ENCODE measurements at places on chromosomes 4 and X. TPM values are rescaled to one million over a fixed set of nuclear protein-coding genes. Genes with fewer than 3 reads are reported as not detected.

DNA sequence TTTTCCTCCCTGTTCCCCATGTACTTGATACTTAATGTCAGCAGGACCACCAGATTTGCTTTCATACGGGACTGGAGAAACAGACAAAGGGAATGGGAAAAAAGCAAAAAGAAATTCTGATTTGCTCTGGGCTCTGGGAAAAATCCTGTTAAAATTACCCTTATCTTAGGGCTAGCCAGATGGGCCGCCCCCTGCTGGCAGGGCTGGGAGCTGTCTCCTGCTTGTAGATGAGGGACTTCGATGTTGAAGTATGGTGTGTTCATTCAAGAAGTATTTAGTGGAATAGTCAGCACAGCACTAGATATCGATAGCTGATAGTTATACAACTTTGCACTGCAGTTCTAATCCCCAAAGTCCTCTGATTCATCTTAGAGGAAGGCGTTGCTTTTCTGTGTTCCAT is 45.8 kb downstream of the BCORL1 start:
- H3K27ac ChIP-seq, result no peak overlapping the region
- no peak overlapping the region for H3K4me3 ChIP-seq
- DNase-seq, result peak; percentile 51
- peaks cover 3% of the 10 kb centered on the region for H3K36me3 ChIP-seq
- H3K27me3 ChIP-seq, result no peaks in the 10 kb centered on the region

DNA sequence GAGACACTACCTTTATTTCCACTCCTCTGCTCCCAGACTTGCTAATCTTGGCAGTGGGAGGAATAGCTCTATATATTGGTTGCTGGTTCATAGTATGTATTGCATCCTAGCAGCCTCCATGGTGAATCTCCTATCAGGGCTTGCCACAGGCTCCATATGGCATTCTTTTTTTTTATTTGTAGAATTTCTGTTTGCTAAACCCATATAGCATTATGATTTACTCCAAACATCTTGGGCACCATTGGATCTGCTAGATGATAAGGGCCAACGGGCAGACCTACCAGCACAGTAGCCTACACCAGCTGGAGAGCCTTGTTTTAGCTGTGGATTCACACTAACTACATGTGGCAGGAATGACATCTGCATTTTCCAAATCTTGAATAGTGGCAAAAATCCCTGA is 6.9 kb downstream of the SMIM10 start:
- no peaks in the 10 kb centered on the region for H3K4me1 ChIP-seq
- DNase-seq, result no peak
- no peak overlapping the region for H3K4me3 ChIP-seq
- H3K27ac ChIP-seq, result no peak overlapping the region

GRCh38 chrX:49257074-49257790 is 7.3 kb downstream of the FOXP3 start:
- peaks cover 7% of the 10 kb centered on the region for H3K36me3 ChIP-seq
- H3K4me3 ChIP-seq, result no peak overlapping the region
- DNase-seq, result no peak
- no peaks in the 10 kb centered on the region for H3K27me3 ChIP-seq
- H3K4me1 ChIP-seq, result peaks cover 29% of the 10 kb centered on the region

DNA sequence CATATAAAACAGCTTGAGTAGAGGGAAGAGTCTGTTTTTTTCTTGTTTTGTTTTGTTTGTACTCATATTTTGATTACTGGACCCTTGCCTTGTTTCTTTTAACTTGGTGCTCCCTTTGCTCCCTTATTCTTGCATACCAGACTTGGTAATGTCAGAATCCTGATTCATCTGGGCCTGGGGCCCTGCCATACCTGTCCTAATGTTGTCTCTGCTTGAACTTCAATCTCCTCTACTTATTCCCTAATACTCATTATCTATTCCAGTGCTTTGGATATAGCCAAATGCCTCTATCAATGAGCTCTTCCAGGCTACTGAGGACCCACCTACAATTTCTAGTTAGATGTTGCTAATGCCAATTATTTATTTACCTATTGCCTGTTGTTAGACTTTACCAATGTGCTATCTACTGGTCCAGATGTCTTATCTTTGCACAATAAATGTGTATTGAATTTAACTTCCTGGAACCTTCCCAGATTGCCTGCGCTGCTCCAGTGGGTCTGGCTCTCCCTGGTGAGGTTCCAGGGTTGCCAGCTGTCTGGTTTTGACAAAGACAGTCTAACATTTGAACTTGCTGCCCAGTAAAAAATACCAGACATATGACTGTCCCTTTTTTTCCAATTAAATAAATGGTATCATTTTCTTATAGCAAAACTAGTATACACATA is 64.4 kb upstream of the ACSL4 start:
- H3K27me3 ChIP-seq, result peaks cover 1% of the 10 kb centered on the region
- DNase-seq, result no peak
- H3K4me1 ChIP-seq, result no peaks in the 10 kb centered on the region

GRCh38 chr4:44983083-44983482 is 256.7 kb upstream of the GNPDA2 start:
- H3K4me1 ChIP-seq, result no peaks in the 10 kb centered on the region
- no peak overlapping the region for H3K27ac ChIP-seq
- no peak overlapping the region for H3K4me3 ChIP-seq
- H3K36me3 ChIP-seq, result no peaks in the 10 kb centered on the region

DNA sequence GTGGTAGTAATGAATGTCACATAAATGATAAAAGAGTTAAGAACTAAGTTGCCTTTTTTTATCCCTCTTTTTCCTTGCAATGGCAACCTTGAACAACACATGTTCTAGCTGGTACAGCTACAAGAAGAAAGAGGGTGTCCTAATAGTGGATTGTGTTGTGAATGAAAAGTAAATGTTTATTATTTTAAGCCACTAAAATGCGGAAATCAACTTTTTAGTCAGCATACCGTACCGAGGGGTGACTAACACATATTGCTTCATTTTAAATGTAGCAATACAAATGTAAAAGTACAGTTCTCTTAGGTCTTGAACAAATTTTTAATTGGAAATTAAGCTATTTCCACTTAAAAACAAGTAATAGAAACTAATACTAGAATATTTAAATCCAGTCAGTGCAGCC is 17.7 kb upstream of the AP1AR start:
- H3K27ac ChIP-seq, result no peak overlapping the region
- DNase-seq, result no peak
- H3K4me1 ChIP-seq, result peaks cover 5% of the 10 kb centered on the region
- H3K4me3 ChIP-seq, result no peak overlapping the region
- peaks cover 2% of the 10 kb centered on the region for H3K27me3 ChIP-seq

GRCh38 chr4:102469806-102470205 is 31.4 kb upstream of the NFKB1 start:
- H3K4me3 ChIP-seq, result no peak overlapping the region
- no peak for DNase-seq
- H3K4me1 ChIP-seq, result peaks cover 33% of the 10 kb centered on the region
- peaks cover 4% of the 10 kb centered on the region for H3K36me3 ChIP-seq

GRCh38 chr4:97548943-97549583 is 594.2 kb downstream of the STPG2 start:
- no peaks in the 10 kb centered on the region for H3K4me1 ChIP-seq
- no peaks in the 10 kb centered on the region for H3K27me3 ChIP-seq
- no peak overlapping the region for H3K27ac ChIP-seq
- H3K36me3 ChIP-seq, result no peaks in the 10 kb centered on the region
- no peak for DNase-seq

DNA sequence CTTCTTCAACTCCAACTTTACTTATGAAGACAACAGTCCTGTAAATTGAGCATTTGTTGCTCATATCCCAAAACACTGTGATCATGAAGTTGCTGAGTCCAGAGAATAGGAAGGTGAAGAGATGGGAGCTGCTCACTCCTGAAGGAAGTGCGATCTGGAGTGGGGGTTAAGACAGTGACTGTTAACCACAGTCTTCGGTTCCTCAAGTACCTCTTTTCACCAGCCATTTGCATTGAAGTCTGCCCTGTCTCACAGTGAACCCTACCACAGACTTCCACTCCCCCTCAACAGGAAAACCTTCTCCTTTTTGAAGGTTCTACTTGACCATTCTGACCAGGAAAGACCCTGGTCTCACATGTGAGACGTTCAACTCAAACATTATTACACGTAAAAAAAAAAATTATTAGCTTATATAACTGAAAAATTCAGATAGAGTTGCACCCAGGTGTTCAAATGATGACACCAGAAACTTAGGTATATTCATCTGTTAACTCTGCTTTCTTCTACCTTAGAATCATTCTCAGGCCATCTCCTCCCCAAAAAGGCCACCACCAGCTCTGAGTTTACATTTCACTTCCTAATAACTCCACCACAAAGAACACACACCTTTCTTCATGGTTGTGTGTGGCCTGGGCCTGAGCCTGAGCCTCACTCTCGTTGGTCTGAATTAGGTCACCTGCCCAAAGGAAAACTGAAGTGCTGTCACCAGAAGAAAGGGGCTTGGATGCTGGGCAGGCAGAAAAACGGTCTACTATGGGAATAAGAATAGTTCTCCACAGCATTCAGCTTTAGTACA is 199.2 kb downstream of the DCTD start:
- no peaks in the 10 kb centered on the region for H3K36me3 ChIP-seq
- no peak overlapping the region for H3K27ac ChIP-seq
- no peak overlapping the region for H3K4me3 ChIP-seq
- DNase-seq, result no peak

DNA sequence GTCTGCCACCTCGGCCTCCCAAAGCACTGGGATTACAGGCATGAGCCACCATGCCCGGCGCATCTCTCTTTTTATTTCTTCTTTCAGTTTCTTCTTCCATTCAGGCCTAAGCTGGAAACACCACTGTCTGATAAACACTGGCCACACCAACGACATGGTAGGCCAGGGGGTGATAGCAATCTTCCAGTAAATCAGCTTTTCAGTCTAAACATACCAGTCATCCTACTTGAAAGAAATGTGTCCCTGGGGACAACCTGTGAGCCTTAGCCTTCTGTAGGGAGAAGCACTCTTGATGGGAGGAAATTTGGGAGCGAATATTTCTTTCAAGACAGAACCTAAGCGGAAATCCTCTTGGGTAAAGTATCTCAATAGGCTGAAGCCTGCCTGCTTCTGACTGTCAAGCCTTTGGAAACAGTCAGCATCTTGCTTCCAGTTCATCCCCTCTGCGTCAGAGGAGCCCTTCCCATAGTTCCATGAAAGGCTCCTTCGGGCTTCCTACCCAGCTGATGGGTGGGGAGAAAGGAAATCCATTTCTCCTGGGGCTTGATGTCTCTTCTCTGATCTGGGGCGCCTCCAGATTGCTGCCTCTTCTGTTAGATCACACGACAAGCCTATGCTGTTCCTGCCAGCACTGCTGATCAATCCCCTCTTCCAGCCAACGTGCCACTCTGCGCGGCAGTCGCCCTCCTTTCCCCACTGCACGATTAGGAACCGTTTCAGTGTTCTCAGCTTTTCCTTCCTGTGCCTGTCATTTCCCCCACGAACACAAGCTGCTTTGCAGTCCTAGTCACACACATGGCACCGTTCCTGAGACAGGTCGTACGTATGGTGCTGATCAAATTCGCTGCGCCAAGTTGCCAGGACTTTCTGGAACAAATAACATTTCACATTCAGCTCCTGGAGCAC is 49.5 kb upstream of the CBR4 start:
- H3K36me3 ChIP-seq, result no peaks in the 10 kb centered on the region
- no peaks in the 10 kb centered on the region for H3K27me3 ChIP-seq
- no peak for DNase-seq
- no peaks in the 10 kb centered on the region for H3K4me1 ChIP-seq
- no peak overlapping the region for H3K4me3 ChIP-seq

DNA sequence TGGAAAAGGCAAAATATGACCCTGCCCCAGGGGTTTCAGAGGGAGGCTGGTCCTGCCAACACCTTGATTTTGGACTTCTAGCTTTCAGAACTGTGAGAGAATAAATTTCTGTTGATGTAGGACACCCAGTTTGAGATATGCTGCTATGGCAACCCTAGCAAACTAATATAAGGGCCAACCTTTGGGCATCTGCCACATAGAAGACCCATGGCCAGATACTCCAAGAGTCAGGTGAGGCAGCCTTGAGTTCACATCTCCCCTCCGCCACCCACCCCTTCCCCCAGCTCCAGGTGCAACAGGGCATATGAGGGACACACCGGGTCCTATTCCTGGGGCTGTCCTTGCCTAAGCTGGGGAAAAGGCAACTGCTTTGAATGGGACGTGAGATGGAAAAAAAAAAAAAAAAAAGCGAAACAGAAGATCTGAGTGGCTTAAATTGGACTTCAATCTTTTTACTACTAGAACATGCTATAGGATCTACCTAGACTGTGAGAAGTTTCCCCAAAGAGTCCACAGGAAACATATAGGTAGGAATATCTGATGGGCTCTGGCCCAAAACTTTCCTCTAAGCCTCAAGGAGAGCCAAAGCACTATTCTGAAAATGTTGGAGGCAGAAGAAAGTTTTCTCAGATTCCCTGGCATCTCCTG is 56.5 kb upstream of the PROM1 start:
- H3K27ac ChIP-seq, result no peak overlapping the region
- peaks cover 4% of the 10 kb centered on the region for H3K27me3 ChIP-seq
- H3K36me3 ChIP-seq, result no peaks in the 10 kb centered on the region

DNA sequence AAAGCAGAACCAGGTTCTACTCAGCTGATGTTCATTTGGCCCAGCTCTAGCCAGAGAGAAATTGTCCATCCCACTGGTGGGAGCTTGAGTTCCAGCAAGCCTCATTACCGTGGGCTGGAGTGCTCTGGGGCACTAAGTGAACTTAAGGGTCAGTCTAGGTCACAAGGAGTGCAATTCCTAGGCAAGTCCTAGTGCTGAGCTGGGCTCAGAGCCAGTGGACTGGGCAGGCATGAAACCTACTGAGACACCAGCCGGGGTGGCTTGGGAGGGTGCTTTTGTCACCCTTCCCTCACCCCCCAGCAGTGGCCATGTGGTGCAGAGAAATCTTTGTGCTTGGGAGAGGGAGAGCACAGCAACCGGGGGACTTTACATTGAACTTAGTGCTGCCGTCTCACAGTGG is 39.4 kb downstream of the GSX2 start:
- no peak overlapping the region for H3K27ac ChIP-seq
- H3K4me3 ChIP-seq, result no peak overlapping the region
- DNase-seq, result no peak
- H3K4me1 ChIP-seq, result no peaks in the 10 kb centered on the region

- no peak overlapping the region for H3K4me3 ChIP-seq
- no peaks in the 10 kb centered on the region for H3K27me3 ChIP-seq
- H3K36me3 ChIP-seq, result no peaks in the 10 kb centered on the region
- no peak for DNase-seq
- H3K4me1 ChIP-seq, result peaks cover 3% of the 10 kb centered on the region
- H3K27ac ChIP-seq, result no peak overlapping the region
These were observed 25.3 kb upstream of the SOD3 start for GRCh38 chr4:24770032-24770584.

DNA sequence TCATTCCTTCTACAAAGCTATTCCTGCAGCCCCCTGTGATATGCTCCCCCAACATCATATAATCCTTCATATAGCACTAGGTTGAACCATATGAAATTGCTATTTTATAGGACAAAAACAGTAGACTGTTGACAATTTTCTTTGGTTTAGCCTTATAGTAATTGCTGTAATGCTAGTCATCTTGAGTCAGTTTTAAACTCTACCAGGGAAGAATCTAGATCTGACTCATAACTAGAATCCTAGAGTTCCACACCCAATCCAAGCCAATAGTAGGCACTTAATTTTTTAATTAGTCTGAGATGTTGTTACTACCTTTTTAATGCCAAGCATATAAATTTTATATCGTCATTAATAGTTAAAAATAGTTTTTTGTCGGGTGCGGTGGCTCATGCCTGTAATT is 136.8 kb downstream of the CHRNA9 start:
- H3K27ac ChIP-seq, result no peak overlapping the region
- no peak overlapping the region for H3K4me3 ChIP-seq
- no peak for DNase-seq
- H3K27me3 ChIP-seq, result peaks cover 4% of the 10 kb centered on the region

The BBS7 gene
- 16.3 TPM for total RNA-seq

The ART3 gene
- total RNA-seq, result not detected

The RNF150 gene
- not detected for total RNA-seq

The BTK gene
- total RNA-seq, result not detected

The ABLIM2 gene
- total RNA-seq, result 0.30 TPM

The STS gene
- 1.9 TPM for total RNA-seq

The USP26 gene
- not detected for total RNA-seq

The BMX gene
- not detected for total RNA-seq

The TMEM154 gene
- total RNA-seq, result 28.4 TPM

The SH3RF1 gene
- total RNA-seq, result 0.17 TPM
